GM13977 (cell line): ENCODE measurements at places on chromosomes 16 and 17.

DNA sequence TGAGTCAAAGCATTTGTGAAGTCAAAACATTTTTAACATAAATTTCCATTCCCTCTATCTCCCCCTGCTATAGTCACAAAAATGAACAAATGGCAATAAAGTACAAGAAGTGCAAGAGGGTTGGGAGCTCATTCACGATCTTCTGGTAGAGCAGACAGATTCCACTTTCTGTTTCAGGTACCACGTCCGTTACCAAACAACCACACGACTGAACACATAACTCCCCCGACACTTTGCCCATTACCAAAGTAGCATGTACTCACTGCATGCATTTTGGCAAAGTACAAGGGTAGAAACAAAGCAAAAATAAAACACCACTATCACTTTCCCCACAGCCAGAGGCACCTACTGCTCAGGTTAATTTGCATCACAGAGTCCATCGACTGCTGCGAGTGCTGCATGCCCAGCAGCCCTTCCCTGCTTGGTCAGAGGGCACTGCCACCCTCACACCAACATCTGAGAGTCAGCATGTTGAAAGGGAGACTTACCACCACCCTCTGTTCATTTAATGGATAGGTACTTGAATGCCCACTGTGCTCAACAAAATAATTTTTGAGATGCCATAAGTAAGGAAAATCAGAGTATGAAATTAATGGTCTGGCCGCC, 150.3 kb upstream of the AXIN2 start:
- no peak for DNase-seq

DNA sequence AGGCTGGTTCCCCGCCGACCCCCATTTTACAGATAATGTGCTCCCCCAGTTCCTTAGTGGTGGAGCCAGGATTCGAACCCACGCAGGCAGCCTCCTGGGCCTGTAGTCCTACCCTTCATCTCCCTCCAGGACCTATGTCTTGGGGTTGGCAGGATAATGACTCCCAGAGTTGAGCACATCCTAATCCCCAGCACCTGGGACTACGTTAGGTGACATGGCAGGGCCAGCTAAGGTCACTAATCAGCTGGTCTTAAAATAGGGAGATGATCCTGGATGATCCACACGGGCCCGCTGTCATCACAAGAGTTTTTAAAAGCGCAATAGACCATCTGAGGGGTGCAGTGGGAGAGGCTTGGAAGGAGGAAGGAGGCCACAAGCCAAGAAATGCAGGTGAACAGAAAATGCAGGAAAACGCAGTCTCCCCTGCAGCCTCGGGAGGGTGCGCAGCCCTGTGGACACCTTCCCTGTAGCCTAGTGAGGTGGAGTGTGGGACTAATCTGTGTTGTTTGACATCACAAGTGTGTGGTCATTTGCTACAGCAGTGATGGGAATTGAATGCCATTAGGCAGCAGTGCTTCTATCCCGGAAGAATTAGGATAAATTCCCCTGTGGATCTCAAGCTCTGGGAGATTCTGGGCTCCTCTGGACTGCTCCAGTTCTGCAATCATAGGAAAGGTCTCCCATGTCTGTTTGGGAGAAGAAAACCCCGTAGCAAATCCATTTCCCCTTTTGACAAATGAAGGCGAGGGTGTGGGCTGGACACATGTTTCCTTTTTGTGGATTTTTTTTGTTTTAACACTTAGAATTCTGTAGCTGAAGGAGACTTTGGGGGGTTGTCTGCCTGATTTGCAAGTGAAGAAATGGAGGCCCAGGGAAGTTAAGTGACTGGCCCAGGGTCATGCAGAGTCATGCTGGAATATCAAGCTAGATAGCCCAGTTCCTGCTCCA, 297.7 kb downstream of the SEC14L1 start:
- no peak for DNase-seq

DNA sequence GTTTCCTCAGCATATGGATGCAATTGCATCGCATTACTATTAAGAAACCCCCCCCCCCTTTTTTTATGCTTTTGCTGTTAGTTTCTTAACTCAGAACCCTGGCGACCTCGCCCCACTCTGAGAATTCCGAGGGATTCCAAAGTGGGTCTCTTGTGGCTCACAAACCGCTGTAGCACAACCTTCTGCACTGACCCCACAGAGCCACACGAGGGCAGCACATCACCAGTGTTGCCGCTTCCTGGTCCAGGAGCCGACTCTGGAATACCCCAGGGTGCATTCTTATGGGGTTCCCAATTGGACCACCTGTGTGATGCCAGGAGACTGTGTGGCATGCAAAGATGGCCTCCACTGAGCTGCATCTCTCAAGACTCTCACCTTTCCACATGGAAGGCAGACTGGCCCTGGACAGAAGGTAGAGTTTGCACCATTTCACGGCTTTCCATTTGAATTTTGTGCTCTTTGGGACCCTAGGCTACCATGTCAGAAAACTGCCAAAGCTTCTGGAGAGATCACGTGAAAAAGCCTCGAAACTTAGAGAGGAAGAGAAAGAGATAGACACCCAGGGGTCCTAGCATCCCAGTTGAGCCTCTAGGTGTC, 432.7 kb upstream of the ASIC2 start:
- DNase-seq = peak; percentile 38

DNA sequence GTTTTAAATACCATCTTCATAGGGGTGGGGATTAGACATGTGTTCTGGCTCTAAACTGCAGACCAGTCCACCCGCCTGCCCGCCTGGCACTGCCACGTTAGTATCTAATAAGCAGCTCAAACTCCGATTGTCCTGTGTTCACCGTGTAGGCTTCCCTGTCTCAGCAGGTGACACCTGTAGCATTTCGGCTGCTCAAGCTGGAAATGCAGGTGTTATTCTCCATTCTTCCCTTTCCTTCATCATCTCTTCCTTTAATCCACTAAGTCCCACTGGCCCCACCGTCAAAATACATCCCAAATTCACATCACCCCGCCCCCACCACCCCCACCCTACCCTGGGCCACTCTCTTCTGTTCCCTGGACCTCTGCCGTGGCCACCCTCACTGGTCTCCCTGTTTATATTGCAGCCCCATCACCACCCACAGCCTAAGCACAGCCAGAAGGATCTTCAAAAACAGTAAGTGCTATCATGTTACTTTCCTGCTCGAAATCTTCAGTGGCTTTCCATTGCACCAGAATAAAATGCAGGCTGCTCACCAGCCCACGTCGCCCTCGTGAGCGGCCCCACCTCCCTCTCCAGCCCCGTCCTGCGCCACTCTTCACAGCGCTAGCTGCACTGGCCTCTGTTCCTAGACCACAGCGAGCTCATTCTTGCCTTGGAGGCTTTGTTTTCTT, 65.1 kb downstream of the RTN4RL1 start:
- DNase-seq = no peak

DNA sequence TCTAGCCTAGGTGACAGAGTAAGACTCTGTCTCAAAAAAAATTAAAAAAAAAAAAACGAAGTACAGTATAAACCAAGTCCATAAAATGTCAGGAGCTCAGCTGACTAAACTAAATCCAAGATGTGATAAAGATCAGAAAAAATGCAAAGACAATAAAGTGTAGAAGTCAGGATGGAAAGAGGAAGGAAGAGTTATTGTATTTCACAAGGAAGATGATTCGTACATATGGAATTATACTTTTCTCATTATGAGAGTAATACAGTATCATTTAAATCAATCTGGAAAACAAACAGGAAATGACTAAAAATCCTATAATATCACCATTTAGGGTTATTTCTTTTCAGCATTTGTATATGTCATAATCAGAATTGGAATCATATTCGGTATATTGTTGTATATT, 11.4 kb upstream of the APOH start:
- DNase-seq = no peak

- DNase-seq = no peak
These were observed 22.8 kb downstream of the PGS1 start for GRCh38 chr17:78401246-78401645.

DNA sequence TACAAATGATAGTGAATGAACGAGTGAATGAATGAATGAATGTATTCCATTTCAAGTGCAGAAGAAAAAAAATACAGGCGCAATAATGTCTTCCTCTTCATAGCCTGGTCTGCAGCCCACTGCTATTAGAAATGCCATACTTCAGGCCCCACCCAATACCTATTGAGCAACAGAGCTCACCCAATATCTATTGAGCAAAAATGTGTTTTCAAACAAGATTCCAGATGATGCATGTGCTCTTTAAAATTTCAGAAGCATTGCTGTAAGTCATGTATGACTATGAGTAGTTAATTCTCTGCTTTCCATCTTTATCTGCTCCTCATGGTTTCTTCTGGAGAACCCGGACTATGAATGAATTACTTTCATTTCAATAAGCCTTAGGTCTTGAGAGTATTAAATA, 308.2 kb downstream of the XYLT1 start:
- no peak for DNase-seq

DNA sequence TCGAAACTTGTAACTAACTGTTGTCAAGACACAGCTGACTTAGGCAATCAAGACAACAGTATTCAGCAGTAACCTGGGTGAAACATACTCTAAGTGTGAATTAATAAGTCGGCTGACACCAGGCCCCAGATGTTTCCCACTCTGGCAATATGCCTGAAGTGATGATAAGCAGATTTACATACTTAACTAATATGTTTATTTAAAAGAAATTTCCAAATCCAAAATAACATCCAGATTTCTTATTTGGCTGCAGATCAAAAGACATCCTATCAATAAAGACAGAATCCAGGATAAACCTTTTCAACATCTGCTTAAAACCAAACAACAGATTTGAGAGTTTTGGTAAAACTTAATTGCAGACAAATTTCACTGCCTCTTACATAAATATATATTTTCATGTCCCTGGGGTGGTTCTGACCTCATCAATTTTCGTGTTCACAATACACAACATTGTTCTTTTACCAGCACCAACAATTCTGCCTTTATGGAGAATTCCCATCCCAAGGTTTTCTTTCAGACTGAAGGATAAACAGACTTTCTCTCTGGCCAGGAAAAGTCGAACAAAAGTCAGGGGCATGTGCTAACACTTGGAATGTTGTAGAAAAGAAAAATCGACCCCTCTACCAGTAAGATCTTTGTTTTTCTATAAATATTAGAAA, 45.1 kb upstream of the TOX3 start:
- DNase-seq = no peak

DNA sequence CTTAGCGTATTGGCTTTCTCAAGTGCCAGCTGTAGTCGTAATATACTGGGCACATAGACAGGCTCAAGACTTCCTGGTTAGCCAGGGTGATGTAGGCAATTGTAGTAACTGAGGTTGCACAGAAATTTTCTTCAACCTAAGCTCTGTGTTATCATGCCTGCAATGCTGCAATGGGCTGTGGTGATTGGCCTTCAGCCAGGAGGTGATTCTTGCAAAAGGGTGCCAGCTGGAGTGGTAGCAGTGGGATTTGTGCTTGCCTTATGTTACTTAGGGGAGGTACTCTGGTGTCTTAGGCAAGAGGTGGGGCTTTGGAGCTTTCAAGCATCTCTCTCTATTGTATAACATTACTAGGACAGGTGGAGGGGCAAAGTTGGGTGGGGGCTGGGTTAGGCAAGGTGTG, 495.1 kb downstream of the CDH11 start:
- no peak for DNase-seq

DNA sequence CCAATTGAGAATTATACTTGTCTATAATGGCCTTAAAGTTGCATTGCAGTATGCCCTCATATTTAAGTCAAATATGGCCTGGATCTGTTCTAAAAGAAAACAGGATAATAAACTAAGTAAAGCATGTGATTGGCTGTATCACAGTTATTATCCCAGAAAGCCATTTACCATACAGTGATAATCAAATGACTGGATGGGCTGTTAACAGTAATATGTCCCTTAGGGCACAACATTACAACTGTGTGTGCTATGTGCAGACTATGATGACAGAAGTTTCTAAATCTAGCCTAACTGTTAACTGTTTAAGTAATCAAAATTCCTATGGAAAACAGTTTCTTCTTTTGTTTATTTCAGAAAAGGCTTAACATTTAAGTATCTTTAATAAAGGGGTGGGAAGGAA, 145.7 kb downstream of the STXBP4 start:
- no peak for DNase-seq

DNA sequence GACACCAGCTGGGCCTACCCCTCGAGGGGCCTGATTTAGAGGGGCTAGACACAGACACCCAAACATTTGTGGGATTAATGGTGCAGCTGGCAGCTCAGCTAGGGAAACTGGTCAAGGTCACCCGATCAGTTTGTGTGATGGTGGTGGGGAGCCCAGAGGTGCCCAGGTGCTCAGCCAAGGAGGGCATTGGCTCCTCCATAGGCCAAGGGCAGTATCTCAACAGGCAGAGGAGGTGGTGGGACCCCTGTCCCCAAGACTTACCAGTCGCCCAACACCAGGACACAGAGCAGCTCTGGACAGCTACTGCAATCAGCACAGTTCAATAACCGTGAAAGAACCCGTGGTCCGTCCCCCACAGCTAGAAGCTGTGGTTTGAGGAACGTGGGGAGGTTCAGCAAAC, 120.9 kb downstream of the C16orf78 start:
- DNase-seq = no peak

DNA sequence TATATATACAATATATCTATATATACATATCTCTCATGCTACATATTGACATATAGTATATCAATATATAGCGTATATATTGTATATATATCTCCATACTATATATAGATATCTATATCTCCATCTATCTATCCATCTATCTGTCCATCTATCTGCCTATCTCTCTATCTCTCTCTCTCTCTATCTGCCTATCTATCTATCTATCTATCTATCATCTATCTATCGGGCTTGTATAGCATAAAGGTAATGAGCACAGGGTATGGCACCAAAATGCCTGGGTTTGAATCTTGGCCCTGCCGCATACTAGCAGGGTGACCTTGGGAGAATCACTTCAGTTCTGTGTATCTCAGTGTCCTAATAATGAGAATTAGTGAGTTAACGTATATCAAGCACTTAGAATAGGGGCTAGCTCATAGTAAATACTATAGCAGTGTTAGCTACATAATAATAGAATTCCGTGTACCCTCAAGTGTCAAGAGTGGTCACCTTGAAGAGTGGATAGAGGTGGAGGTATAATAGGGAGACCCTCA, 1.5 kb downstream of the ST6GALNAC1 start:
- no peak for DNase-seq

DNA sequence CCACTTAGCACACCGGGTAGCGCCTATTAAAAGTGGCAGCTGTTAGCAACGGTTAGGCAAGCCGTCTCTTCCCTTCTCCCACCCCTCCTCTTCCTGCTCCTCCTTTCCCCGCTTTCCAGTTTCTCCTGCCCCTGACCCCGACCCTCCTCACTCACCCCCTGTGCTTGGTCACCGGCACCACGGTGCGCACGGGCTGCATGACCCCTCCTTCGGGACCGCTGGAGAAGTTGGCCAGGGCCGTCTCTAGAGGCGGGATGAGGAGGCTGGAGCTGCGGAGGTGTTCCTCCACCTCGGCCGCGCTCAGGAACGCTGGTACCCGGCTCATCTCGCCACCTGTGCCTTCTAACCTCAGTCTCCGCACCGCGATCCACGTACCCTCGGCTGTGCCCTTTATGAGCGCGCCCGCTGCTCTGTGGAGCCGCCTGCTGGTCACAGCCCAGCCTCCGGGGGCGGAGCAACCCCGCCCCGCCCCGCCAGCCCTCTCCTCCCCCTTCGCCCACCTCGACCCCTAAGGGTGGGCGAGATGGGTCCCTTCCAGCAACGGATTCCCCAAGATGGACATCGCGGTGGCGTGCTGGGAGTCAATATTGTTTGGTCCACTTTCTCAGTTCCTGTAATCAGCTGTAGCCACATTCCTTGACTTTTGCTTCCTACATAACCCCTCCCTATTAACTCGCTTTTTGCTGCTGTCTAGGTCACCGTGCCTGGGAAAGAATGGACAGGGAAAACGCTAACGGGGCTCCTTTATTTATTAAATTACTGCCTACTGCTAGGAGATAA, at the start of gene CRYM:
TSS of gene CRYM (minus strand) at position 364 of the 780 bp plus-strand sequence. CDS start at position 325, 39 bp downstream.
- peak; percentile 81 for DNase-seq
